Activated naive CD4-positive, alpha-beta T cell treated with Interleukin-2 at 50 U/mL for 16 hours (primary cell): ENCODE measurements at places on chromosomes 7 and 10.

GRCh38 chr10:127976286-127976685, 69.4 kb downstream of the PTPRE start:
- no peak for DNase-seq

GRCh38 chr10:12842310-12842709, 159.2 kb downstream of the CCDC3 start:
- no peak for DNase-seq

GRCh38 chr10:86535132-86535882, 13.7 kb upstream of the WAPL start:
- DNase-seq: peak; percentile 56

DNA sequence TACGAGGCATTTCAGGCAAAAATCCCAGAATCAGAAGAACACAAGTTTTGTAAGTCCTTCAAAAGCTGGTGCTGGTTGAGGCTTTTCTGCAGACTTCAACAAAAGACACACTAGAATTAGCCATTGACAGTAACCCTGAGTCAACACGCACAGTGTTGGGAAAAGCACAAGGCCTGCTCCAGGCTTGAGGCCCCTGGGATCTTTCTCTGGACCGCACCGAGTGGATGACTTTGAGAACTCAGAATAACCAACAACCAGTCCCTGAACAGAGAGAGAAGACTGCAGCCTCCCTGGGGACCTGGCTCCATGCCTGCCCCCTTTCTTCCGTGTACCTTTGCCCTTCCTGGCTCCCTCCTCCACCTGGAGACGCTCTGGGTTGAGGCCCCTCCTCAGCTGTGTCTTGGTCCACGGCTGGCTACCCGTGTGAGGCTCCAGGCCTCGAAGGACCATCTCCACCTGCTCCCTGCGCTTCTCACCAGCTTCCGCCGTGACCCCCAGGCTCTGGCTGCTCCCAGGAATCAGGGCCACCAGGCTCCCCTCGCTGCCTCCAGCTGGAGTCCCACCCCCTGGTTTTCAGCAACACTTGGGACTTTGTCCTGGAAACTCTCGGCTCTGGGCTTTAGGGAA, 28.4 kb downstream of the DIP2C start:
- no peak for DNase-seq

DNA sequence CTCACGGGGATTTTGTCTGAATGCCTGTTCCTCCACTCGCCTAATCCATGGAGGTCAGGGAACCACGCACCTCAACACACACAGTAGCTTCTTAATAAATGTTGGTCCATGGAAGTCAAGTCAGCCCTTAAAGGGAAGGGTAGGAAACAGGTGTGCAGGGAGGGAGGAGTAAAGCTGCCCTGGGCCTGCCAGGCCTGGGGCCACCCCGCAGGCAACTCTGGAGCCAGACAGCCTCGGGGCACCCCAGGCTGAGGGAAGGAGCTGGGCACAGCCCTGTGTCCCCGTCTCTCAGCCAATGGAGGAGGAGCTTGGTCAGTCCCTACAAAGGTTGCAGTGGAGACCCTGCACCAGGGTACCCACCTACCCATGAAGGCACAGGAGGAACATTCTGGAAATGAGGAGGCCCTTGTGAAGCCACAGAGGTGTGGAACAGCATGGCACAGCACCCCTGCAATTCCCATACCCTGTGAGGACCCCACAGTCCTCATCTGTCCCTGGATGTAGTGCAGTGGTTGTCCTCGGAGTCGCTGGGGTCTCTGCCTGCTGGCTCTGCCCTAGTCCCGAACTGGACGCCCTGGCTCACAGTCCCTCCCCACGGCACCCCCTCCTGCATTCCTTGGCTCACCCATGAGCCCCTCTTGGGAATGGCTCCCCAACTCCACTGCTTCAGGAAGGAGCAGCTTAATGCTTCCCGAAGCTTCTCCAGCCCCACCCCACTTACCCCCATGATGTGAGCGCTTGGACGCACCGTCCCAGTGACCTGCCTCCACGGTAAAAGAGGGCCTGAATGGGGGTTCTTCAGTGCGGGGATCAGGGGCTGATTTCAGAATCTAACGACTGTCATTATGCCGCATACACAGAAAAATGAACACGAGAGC, 79.2 kb upstream of the INSIG1 start:
- no peak for DNase-seq

DNA sequence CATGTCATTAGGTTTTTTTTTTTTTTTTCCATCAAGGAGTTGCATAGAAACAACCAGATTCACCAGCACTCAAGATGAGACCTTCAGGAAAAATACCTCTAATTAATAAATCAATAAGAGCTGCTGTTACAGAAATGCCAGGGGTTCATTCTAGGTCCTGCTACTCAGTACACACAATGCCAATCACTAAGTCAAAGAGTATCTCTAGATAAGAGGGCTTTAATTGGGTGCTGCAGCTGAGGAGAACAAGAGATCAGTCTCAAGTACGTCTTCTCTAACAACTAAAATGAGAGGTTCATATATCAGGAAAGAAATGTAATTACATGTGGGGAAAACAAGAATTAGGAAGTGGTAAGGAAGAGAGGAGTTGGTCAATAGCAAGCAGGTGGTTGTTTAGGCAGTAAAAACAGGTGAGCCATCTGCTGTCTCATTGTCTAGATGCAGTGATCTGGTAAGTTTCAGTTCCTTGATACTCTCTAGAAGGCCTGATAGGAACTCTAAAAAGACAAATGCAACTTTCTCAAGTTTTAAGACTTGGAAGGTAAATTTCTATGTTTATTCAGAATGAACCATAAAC, 272.9 kb upstream of the ZWINT start:
- no peak for DNase-seq

DNA sequence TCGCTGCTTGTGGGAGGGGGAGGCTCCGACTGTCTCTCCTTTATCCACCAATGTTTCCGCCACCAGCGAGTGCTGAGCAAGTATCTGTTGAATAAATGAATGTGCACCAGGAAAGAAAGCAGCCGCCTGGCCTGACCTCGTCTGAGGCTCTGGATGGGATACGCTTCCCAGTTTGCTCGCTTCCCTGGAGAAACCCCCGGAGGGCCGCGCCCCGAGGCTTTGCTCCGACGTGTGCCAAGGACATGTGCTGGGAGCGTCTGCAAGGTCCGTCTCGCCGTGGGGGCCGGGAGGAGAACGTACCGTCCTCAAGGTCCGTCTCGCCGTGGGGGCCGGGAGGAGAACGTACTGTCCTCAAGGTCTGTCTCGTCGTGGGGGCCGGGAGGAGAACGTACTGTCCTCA, 536.4 kb downstream of the DNAJB6 start:
- no peak for DNase-seq

GRCh38 chr10:26879744-26880143, 19.0 kb upstream of the ABI1 start:
- no peak for DNase-seq

DNA sequence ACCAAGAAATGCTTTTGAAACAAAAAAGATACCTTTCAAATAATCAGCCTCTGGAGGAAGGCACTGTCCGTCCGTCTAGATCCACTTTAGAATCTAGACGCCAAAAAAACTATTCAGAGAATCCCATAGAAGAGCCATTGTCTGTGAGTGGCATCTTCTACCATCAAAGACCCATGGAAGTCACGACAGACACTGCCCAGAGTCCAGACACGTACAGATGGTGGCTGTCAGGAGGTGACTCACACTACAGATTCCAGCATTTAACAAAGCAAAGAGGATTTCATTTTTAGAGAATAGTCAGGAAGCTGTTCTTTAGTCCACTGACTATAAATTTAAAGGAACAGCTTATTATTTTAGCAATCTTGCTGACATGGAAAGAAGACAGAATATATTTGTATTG, 11.7 kb downstream of the C1QL3 start:
- no peak for DNase-seq

GRCh38 chr10:113122947-113123346, 172.9 kb downstream of the TCF7L2 start:
- DNase-seq: no peak

DNA sequence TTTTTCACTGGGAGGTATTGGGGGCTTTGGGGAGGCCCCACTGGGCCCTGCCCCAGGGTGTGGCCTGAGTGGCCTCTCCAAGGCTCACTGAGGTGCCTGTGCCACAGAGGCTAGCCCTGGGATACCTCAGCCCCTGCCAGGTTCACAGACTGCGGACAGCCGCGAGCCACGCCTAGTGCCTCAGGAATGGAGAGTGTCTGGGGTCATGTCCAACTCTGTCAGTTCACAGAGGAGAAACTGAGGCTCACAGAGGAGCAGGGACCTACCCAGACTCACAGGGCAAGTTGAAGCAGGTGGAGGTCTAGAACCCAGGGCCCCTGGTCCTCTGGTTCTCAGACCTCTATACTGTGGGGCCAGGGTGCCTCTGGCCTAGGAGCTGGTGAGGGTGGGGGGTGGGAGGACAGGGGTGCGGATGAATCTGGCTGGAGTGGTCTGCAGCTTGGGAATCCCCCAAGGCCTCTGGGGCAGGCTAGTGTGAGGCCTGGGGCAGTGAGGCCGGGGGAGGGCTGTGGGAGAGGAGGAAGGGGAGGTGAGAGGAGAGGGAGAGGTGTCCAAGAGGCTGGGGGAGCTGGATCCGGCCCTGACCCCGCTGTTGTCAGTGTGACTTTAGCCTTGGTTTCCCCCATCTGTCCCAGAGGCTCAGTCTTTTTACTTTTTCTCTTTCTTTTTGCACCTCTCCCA, 20.0 kb downstream of the NEURL1 start:
- DNase-seq: no peak

- no peak for DNase-seq
Measured at GRCh38 chr10:2392145-2392812, 655.0 kb upstream of the ADARB2 start.

GRCh38 chr7:158645842-158646241, 58.2 kb upstream of the PTPRN2 start:
- DNase-seq: no peak

- no peak for DNase-seq
Measured at GRCh38 chr10:114285961-114286441, 46.9 kb downstream of the VWA2 start.

- no peak for DNase-seq
Measured at GRCh38 chr10:84196941-84197340, 2.6 kb downstream of the CDHR1 start.

GRCh38 chr10:47038881-47039561, 127.8 kb downstream of the PTPN20 start:
- no peak for DNase-seq

DNA sequence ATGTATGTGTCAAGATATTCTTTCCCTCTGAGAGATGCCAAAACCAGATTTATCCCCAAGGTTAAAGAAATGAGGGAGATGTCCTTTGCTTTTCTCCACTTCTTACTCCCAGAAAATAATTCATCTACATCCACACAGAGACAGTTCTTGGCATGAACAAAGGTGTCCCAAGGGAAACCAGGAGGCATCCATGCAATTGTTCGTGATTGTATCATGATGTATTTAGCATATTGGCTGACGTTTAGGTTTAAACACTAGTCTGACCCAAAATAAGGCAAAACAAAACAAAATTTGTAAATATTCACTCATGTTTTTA, 223.9 kb downstream of the C7orf25 start:
- DNase-seq: no peak

GRCh38 chr10:104487794-104488438, 134.3 kb downstream of the CFAP58 start:
- DNase-seq: no peak

DNA sequence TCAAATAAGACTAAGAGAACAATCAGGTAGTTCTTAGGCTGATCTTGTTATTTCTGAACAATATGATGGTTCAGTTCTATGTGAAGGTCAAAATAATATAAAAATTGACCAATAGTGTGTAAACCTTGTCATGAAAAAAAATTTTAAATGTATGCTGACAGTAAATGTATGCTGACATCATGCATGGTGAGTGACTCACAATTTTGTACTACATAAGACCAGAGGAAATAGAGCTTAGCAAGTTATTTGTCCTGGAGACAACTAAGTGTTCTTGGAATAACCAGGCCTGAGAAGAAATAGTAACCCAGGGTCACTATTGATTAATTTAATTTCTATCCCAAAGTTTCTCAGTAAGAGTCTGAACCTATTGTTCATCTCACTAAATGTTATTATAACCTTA, 182.2 kb upstream of the PCDH15 start:
- no peak for DNase-seq

GRCh38 chr10:112848228-112848627, 101.8 kb upstream of the TCF7L2 start:
- DNase-seq: no peak

GRCh38 chr10:45063591-45064231, 63.0 kb downstream of the ZNF22 start:
- no peak for DNase-seq
